ENCODE measurements at places on chromosomes 2 and 18. TPM values are rescaled to one million over a fixed set of nuclear protein-coding genes. Genes with fewer than 3 reads are reported as not detected.

GRCh38 chr2:62467100-62467474 is 38.9 kb downstream of the TMEM17 start:
- H3K4me3 ChIP-seq = no peak overlapping the region
- peak overlapping the region; percentile 98 for H3K27ac ChIP-seq
- peak; percentile 79 for DNase-seq

DNA sequence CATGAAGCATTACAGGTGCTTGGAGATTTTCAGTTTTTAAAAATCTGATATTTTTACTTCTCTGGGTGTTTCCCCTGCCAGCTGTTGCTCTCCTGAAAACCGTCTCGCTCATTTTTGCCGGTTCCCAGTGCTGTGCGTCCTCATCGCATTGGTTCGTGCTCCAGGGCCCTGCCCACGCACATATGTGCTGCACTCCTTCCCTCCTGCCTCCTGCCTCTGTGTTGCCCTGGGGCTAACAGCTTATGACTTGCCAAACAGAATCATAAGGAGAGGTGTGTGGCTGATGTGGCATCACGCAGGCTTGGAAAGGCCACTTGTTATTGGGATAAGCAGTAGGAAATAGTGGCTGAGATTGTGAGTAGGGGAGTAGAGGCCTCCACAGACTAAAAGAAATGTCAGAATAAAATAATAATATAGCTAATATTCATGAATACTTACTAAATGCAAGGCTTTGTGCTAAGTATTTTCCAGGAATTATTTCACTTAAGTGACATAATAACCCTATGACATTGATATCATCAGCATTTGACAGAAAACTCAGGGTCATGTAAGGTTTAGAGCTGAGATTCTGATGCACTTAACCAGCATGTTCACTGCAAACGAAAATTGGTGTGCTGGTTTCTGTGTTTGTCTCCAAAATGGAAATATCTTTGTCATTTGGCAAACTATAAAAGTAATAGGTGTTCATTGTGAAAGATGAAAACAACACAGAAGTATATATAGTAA is 53.5 kb downstream of the SLC4A1AP start:
- no peak overlapping the region for H3K4me3 ChIP-seq
- H3K27ac ChIP-seq = no peak overlapping the region
- no peaks in the 10 kb centered on the region for H3K27me3 ChIP-seq
- no peak for DNase-seq
- H3K36me3 ChIP-seq = no peaks in the 10 kb centered on the region

DNA sequence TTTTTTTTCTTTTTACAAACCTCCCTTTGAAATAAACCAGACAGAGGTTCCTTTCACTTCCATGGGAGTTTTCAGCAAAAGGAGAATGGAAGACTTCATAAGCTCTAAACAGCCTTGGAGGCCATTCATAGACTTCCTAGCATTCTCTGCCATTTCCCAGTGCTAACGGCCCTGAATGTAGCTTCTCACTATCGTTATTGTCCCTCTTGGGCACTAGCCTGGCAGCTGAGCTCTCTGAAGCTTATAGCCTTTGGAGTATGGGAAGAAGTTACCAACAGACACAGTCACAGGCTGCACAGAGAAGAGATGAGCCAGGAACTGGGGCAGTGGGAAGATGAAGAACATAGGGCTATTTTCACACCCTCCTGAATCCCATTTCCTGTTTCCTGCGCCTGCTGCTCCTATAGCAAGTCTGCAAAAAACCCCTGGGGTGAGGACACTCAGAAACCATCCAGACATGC is 29.1 kb upstream of the EPC2 start:
- H3K36me3 ChIP-seq = no peaks in the 10 kb centered on the region
- H3K27me3 ChIP-seq = no peaks in the 10 kb centered on the region
- H3K4me1 ChIP-seq = no peaks in the 10 kb centered on the region
- DNase-seq = no peak
- no peak overlapping the region for H3K4me3 ChIP-seq

MCFD2 gene
- total RNA-seq = 102 TPM

CTDSP1 gene
- total RNA-seq = 86.7 TPM

SLC11A1 gene
- total RNA-seq = 9.4 TPM

Measured in right lobe of liver (tissue), 6 donors.